ENCODE measurements at places on chromosomes 6 and 20.
A peak's percentile ranks its signal among the peaks of the same experiment; 100 is the strongest.

DNA sequence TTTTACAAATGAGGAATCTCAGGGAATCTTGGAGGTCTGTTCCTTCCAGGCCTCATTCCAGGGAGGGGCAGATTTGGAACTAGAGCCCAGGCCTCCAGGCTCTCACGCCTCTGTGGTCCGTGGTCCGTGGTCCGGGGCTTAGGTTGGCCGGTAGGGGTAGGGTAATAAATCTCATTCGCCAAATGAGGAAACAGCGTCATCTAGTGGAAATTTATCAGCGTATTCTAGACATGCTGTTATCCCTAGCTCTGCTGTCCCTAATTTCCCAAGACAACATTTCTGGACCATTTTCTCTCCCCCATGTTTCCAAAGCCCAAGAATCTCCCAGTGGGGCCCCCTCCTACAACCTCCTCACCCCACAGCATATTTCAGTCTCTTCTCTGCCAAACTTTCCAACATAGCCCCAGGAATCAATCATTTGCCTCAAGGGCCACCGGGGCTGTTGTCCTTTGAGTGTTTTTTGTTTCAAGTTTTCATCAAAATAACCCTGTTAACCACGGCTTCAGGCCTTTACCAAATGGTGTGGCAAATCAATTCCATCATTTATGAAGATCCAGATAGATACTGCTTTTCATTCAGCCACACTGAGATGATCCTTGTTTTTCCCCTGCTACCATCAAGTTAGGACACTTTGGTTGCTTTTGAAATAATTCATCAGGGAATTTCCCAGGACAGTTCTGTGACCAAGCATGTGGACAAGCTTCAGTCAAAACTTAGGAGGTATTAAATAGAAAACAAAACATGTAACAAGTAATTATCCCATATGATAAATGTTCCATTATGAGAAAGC, 126.8 kb downstream of the ALDH8A1 start:
- DNase-seq, result no peak

DNA sequence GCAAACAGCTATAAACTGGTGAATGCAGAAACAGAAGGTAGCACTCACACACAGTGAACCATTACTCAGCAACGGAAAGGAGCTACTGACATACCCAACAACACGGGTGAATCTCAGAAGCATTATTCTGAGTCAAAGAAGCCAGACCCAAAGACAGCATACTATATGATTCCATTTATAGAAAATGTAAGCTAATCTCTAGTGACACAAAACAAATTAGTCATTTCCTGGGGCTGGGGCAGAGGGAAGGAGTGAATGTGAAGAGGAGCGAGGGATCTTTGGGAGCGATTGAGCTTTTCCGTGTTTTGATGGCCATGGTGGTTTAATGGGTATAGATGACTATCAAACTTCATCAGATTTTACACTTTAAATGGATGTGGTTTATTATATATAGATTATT, 614.6 kb downstream of the DHX35 start:
- no peak for DNase-seq

- no peak for DNase-seq
Measured at GRCh38 chr6:120141601-120142000, 792.0 kb upstream of the MAN1A1 start.

- no peak for DNase-seq
Measured at GRCh38 chr6:38724343-38724742, 9.2 kb downstream of the DNAH8 start.

DNA sequence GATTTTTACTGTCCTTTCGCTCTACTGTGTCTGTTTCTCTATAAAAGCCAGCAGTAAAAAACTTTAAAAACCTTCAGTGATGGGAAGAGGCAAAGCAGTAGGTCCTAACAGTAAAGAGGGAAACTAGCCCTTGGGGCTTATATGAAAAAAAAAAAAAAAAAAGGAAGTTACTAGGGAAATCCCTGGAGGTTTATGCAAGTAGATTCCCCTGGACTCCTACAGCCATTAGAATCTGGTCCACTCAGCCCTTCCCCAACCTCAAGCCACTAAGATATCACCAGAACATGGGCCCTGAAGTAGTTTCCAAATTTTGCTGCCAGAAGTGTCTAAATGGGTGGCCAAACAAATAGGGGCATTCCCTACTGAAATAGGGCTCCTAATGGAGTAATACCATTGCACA, 70.5 kb upstream of the HINT3 start:
- DNase-seq, result no peak

DNA sequence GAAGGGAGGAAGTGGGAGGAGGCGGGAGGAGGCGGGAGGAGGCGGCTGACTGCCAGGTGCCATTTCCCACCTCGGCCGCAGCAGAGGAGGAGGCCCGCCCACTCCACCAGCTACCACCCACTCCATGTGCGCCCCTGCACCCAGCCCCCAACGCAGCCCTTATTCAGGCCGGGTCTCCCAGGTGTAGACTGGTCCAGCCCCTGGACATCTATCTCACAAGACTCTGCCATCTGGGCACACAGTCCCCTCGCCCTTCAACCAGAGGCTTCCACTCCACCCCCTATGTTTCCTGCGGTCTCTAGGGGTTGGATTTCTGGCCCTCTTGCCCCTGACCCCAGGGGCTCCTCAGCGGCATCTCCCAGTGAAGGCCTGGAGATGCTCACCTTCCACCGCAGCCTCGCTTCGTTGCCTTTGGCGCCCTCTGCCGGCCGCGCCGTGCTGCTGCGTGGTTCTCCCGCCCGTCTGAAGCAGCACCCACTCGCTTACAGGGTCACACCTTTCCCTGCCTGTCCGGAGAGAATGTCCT, 32.6 kb upstream of the FAM83D start:
- DNase-seq, result peak; percentile 74

- no peak for DNase-seq
Measured at GRCh38 chr6:160421854-160422253, 73.7 kb downstream of the SLC22A3 start.

DNA sequence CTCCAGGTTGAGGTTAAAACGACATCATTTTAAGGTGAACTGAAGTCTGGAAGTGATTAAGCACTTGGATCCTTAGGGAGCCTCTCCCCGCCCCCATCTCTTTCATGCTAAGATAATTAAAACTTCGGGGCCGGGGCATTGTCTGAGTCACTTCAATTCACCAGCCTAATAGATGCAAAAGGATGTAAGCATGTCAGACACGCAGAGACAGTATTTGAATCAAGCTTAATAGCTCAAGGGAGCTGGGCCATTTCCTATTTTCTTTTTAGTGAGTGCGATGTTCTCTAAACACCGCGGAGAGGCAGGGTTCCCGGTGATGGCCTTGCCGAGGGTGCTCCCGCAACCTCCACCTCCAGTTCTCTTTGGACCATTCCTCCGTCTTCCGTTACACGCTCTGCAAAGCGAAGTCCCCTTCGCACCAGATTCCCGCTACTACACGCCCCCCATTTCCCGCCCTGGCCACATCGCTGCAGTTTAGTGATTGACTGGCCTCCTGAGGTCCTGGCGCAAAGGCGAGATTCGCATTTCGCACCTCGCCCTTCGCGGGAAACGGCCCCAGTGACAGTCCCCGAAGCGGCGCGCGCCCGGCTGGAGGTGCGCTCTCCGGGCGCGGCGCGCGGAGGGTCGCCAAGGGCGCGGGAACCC, 516 bp upstream of the IRF4 start:
- no peak for DNase-seq

GRCh38 chr6:87197547-87197946, 42.2 kb downstream of the ZNF292 start:
- DNase-seq, result no peak

DNA sequence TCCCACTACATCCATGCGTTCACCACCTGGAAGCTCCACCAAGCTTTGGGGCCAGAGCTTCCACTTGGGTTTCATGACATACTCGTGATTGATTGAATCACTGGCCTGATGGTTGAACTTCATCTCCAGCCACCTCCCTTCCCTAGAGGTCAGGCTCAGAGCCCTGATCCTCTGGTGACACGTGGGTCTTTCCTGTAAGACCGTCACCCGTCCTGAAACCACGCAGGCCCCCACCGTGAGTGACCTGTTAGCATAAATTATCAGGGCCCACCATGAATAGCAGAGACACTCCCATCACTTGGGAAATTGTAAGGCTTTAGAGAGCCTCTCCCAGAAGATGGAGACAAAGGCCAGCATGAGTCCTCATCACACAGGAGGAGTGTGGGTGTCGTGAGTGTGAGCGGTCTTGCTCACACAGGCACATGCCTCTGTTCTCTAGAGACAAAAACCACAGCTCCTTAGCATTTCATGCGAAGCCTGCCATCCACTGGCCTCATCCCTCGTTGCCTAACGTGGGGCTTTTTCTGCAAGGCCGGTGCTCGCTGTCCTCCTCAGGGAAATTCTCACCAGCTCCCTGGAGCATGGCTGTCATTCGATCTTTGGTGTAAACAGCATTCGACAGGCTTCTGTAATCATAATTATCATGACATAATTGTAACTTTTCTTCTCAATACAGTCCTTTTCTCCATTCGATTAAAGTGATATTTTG, 65.1 kb upstream of the DUSP22 start:
- DNase-seq, result no peak

DNA sequence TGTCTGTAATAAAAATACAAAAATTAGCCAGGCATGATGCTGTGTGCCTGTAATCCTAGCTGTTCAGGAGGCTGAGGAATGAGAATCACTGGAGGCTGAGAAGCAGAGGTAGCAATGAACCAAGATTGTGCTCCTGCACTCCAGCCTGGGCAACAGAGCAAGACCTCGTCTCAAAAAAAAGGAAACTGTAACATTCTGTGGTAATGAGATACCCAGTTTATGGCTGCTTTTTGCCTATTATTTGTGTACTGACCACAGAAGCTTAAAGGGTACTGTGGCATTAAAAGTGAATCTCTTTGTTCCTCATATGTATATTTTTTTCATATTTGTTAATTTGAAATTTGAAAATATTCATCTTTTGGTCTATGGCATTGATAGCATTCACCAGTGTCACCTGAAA, 185.4 kb downstream of the UST start:
- no peak for DNase-seq

DNA sequence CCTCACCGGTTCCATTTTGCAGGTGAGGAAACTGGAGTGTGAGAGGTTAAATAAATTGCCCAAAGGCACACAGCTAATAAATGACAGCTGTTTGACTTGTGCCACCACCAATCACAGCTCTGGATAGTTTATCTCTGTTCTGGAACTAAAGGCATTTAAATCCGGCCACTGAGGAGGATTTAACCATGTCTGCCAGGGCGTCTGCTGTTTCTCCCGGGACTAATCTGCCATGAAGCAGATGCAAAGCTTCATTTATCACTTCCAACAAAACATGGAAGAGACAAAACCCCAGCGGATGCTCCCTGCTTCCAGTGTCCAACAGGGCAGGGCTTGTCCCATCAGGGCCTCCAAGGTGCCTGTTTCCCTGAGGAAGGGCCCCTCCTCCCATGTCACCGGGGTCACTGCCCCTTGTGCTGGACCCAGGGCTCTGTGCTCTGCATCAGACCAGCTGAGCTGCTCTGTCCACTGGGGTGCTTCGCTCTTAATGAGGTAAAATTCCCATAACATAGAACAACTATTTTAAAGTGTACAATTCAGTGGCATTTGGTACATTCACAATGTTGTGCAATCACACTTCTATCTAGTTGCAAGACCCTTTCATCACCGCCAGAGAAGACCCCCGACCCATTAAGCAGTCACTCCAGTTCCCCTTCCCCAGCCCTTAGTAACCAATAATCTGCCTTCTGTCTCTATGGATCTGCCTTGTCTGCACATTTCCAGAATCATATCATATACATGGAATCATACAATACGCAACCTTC, 244.3 kb downstream of the PTPRT start:
- no peak for DNase-seq

GRCh38 chr6:165605901-165606739, 56.9 kb downstream of the PDE10A start:
- no peak for DNase-seq

- no peak for DNase-seq
Measured at GRCh38 chr6:141675957-141676356, 456.8 kb upstream of the GJE1 start.

GRCh38 chr20:21518292-21518991, 4.6 kb upstream of the NKX2-2 start:
- no peak for DNase-seq

GRCh38 chr6:159086033-159086618, 41.3 kb upstream of the TAGAP start:
- no peak for DNase-seq

DNA sequence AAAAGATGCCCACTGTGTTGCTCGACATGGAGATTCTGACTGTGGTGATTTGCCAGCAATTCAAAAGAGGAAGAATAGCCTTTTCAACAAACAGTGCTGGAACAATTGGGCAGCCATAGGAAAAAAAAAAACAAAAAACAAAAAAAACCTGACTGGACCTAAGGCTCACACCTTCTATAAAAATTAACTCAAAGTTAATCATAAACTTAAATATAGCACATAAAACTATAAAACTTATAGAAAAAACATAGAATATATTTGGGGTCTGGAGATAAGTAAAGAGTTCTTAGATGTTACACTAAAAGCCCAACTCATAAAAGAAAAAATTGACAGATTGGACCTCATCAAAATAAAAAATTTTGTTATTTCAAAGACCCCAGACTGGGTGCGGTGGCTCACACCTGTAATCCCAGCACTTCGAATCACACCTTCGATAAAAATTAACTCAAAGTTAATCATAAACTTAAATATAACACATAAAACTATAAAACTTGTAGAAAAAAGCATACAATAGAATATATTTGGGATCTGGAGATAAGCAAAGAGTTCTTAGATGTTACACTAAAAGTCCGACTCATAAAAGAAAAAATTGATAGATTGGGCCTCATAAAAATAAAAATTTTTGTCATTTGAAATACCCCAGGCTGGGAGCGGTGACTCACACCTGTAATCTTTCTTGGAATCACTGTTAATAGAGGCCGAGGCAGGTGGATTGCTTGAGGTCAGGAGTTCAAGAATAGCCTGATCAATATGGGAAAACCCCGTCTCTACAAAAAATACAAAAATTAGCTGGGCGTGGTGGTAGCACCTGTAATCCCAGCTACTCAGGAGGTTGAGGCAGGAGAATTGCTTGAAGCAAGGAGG, 115.6 kb upstream of the FAM83B start:
- no peak for DNase-seq

GRCh38 chr6:131213501-131213990, 78.3 kb downstream of the AKAP7 start:
- no peak for DNase-seq

GRCh38 chr6:89729818-89730217, 89.8 kb downstream of the MDN1 start:
- DNase-seq, result no peak

DNA sequence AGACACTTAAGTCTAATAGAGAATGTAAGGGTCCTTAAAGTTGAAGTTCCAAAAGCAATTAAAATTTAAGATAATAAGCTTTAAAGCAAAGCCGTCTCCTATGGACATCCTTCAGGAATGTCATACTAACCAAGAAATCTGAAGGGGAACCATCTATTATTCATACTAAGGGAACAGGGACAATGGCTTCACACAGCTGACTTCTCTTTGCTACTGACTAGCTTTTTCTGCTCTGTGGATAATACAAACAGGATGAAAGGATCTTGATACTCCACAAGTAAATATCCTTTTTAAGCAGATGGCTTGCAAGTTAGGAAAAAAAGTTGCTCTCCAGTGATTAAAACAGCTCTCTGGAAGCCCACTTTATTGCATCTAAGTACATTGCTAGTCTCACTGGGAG, 178.6 kb downstream of the BACH2 start:
- no peak for DNase-seq

Data from stimulated activated CD8-positive, alpha-beta memory T cell treated with anti-CD3 and anti-CD28 coated beads, Interleukin-12 subunit alpha, Interleukin-12 subunit beta, amount 100 ng/mL, for 1 hour (primary cell).